ENCODE measurements at places on chromosomes 1 and 21.

DNA sequence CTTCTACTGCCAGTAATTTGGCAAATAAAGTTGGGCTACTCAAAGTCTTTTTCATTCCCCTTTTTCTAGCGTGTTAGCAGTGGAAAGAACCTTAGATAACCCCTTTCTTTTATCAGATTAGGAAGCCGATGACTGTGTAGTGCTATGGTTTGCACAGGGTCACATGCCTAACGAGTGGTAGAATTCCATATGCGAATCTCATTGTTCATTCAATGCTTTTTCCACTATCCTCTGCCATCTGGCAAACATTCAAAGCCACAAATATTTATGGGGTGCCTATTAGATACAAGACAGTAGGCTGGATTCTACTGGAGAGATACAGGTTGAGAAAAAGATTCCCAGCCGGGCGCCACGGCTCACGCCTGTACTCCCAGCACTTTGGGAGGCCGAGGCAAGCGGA, 14.9 kb upstream of the IER5 start:
- no peak for DNase-seq

- no peak for DNase-seq
Observed at GRCh38 chr1:116755681-116756080, 1.5 kb downstream of the CD2 start.

DNA sequence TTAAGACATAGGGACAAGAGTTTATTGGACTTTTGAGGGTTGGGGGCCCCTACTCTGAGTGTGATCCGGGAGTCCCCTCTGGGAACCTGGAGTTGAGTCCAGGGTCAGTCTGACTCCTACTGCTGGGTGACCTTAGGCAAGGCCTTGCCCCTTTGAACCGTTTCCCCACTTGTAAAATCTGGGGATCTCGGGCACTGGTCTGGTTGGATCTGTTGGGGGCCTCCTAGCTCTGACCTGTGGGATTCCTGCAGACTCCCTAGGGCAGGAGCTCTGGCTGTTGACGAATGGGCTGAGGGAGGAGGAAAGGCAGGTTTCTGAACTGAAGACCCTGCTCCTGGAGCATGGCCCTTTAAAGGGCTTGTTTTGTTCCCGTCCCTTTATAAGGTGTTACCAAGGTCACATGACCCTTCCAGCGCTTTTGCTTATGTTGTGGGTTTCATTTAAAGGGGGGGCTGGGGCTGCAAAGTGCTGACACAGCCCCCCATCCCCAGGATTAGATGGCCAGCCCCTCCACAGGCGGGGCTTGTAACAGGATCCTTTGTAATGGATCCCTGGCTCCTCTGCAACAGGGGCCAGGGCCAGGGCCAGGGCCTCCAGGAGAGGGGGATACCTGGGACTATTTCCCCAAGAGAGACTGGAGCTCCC, 50.7 kb downstream of the YARS1 start:
- DNase-seq = no peak

- DNase-seq = no peak
Observed at GRCh38 chr1:90154711-90155110, 159.8 kb downstream of the ZNF326 start.

- DNase-seq = no peak
Observed at GRCh38 chr1:164803366-164803765, 244.4 kb downstream of the PBX1 start.

- DNase-seq = no peak
Observed at GRCh38 chr1:3265835-3266805, 188.3 kb upstream of the ARHGEF16 start.

DNA sequence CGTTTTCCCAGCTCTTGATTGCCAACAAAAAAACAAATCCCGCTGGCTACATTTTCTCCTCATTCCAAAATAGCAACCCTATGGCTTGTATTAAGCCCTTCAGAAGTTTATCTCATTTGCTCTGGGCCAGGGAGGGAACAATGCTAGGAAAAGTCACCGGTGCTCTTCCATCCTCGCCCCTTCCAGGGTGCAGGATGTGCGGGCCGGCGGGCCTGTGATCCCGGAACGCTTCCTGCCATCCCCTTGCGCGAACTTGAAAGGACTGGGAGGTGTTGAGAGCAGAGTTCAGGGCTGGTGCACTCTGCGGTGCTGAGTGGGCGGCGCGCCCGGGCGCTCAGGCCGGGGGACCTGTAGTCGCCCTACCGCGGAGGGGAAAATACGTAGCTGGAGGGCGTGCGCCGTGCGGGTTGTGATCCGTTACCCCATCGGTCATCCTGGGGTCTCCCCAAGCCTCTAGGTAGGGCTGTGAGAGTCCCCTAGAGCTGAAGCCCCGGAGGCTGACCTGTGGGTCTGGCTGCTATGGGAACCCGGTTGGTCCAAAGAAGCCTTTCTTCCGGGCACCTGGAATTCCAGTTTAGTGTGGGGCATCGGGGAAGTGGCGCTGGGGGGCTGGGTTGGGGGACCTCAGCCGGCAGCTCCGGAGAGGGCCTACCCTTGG, 13.1 kb downstream of the NR5A2 start:
- DNase-seq = no peak

GRCh38 chr21:37337831-37338230, 28.7 kb upstream of the DYRK1A start:
- DNase-seq = no peak

GRCh38 chr1:22373252-22373651, 78.4 kb upstream of the ZBTB40 start:
- DNase-seq = no peak

GRCh38 chr1:248862695-248862997, 3.8 kb upstream of the ZNF692 start:
- DNase-seq = no peak

DNA sequence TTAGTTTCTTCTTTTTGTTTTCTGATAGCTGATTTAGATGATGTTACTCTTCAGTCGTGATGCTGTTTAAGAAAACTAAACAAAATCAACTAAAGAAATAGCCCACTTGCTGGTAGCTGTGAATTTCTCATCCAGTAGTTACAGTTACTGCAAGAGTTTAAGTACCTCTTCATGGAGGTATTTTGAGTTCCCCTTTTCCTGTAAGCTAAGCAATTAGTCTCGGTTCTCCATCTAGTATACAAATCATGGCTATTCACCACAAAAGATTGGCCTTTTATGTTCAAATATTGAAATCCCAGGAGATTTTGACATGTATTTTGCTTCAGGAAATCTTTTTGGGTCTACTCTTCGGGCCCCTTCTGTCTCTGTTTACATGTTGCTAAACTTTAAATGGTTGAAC, 31.1 kb downstream of the HUNK start:
- no peak for DNase-seq

GRCh38 chr1:211343607-211344006, 17.0 kb downstream of the TRAF5 start:
- no peak for DNase-seq
